ENCODE measurements at places on chromosomes 1 and 21.
A peak's percentile ranks its signal among the peaks of the same experiment; 100 is the strongest.

- DNase-seq = no peak
Measured at GRCh38 chr1:205610036-205610435, 21.8 kb downstream of the ELK4 start.

DNA sequence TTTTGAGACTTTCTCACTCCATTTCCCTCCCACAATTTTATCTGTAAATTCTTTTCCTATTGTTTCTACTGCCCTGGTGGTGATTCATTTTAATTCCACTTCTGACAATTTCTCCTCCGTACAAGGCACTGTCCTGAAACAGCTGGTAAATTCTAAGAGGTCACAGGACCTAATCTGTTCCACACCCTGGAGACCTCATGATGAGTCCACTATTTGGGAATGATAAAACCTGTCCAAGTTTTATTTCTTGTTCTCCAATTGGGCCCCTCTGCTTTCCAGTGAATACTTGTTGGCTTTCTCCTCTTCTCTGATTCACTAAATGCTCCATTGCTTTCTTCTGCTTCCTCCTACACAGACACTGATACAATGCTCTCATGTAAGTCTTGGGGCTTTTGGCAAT is 343.1 kb upstream of the DUSP10 start:
- DNase-seq = no peak

- no peak for DNase-seq
Measured at GRCh38 chr1:145916745-145917144, 1.8 kb downstream of the PEX11B start.

GRCh38 chr1:86823386-86823785 is 90.5 kb downstream of the SELENOF start:
- no peak for DNase-seq

DNA sequence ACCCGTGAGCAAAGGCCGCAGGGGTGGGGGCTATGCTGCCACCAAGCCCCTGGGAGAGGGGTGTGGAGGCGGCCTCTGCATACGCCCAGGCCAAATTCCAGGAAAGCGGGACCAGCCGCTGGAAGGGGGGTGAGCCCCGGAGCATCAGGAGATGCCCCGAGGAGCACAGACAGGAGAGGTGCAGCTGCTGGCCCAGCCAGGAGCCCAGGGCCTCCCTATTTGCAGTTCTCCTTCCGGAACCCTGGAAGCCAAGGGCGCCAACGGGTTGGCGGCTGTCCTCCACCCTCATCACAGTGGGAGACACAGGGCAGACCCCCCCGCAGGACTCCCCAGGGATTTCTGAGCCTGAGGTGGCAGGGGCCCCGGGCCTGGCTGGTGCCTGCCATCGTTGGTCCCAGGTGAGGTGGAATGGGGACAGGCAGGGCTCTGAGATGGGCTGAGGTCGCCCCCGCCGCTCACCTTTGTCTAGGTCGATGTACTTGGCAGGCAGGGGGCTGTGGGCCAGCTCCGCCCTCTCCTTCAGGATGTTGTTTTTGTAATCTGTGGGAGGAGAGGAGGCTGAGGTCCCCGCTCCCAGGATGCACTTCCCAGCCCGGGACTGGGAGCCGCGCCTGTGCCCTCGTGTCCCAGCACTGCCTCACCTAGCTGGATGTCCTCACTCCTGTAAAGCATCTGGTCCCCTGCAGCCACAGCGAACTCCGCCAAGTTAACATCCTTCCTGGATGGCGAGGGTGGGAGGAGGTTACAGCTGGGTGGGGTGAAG is 4.4 kb upstream of the DVL1 start:
- DNase-seq = no peak

DNA sequence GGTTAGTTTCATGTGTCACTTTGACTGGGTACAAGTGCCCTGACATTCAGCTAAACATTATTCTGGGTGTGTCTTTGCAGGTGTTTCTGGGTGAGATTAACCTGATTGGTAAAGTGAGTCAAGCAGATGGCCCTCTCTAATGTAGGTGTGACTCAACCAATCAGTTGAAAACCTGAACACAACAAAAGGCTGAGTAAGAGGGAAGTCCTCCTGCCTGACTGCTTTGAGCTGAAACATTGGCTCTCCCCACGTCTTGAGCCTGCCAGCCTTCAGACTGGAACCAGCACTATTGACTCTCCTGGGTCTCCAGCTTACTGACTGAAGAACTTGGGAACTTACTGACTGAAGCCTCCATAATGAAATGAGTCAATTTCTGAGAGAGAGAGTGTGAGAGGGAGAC is 70.0 kb upstream of the C21orf91 start:
- DNase-seq = no peak

GRCh38 chr1:81358151-81358550 is 442.6 kb upstream of the ADGRL2 start:
- no peak for DNase-seq

DNA sequence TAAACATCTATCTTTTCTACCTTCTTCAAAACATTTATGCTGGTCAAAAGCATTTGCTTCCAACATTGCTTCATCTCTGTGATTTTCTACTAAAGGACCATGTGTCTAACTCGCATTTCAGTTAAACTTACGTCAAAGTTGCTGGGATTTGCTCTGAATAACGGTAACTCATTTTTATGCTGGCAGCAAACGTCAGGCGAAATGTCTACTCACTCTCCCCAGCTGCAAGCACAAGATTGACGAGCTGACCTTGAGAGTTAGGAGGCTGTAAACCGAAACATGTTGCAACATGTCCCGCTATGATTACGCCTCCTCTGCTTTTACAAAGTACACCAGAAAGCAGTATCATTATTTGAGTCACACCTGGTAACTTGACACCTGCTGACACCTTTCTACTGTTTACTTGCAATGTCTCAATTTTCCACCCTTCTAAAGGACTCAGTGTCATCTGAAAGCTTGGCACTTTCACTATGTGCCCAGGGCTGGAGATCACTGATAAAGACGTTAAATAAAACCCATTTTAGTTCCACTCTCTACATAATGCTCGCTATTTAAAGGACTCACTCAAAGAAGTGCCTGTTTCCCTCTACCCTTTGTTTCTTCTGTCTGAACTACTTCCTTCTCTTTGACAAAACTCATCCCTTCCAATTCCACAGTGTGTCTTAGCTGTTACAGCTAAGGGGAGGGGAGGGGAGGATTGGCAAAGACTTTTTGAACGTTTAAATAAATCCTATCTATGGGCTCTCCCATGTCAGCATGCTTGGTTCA is 111.9 kb downstream of the PTPN14 start:
- DNase-seq = peak; percentile 36

- DNase-seq = no peak
Measured at GRCh38 chr1:35555212-35555584, 2.0 kb downstream of the KIAA0319L start.

DNA sequence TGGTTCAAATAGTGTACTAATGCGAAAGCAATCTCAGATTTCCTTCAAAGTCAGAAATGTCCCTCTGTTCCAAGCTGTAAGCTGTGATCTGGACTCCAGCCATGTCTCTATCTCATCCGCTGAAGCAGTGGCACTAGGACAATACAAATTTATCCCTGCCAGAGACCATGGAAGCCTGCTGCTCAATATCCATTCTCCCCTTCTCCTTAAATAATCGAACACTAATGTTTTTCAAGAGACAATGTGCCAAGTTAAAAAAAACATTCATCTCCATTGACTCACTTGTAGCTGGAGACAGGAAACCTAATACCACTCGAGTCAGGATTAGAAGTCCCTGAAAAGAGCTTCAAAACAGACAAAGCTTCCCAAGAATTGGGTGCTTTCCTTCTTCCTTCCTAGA is 38.5 kb upstream of the PGBD5 start:
- no peak for DNase-seq

GRCh38 chr1:183270541-183271141 is 84.6 kb downstream of the LAMC2 start:
- DNase-seq = no peak

DNA sequence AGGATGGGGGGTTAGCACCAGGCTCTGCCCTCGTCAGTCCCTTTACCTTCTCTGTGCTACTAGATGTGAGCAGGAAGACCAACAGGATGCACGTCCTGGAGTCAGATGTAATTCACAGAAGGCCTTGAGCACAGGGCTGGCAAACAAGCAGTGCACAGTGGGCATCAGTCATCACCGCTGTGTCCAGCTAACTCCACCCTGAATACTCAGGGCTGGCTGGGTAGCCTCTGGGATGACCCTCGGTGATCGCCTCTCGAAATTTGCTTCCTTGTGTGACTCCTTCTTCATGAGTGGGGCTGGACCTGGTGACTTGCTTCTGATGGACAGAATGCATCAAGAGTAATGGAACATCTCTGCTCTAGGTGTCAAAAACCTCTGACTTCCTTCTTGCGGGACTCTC is 92.2 kb upstream of the TMPRSS2 start:
- no peak for DNase-seq

GRCh38 chr1:33074193-33074945 is 6.6 kb upstream of the AZIN2 start:
- DNase-seq = no peak

DNA sequence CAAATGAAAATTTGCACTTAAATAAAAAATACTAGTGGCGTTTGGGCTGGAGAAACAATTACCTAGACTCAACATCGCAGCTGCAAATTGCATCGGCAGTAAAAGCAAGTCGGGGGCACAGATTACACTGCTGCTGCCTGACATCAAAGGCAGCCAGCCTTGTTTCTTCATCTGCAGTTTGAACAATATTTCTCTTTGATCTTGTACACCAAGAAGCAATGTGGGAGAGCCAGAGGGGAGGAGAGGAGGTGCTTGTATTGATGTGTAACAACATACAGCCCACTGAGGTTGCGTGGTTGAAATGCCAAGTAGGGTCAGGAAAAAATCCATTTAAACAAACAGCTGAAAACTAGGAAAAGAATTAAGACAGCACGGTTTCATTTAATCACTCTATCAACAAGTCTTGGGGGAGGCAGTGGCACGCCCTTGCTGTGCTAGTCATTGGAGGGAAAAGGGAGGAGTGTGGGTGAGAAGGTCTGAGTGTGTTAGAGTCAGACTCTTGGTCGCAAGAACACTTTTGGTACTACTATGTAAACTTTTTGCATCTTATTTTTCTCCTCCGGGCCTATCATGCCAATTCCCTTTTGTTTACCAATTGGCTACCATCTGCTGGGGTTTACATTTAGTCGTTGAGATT is 456.5 kb downstream of the OMA1 start:
- no peak for DNase-seq

GRCh38 chr1:227357171-227357926 is 39.1 kb upstream of the CDC42BPA start:
- DNase-seq = no peak

GRCh38 chr1:93438716-93439115 is 9.2 kb upstream of the FNBP1L start:
- DNase-seq = no peak

- no peak for DNase-seq
Measured at GRCh38 chr21:29320031-29320430, 21.3 kb downstream of the BACH1 start.

DNA sequence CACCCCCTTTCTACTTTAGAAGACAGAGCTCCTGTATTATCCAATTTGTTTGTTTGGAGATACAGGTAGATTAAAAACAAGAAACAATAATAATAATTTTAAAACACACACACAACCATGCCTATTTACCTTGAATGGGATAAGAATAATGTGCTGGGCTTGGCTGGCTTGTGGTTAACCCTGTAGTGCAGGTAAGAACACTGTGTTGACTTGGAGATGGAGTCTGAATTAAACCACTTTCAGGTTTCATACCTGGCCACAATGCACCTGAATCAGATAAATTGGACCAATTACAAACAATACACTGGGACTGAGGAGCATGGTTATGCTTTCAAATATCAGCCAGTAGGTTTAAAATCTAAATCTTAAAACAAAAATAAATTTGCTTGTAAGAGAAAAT is 60.8 kb downstream of the EYA3 start:
- DNase-seq = no peak

DNA sequence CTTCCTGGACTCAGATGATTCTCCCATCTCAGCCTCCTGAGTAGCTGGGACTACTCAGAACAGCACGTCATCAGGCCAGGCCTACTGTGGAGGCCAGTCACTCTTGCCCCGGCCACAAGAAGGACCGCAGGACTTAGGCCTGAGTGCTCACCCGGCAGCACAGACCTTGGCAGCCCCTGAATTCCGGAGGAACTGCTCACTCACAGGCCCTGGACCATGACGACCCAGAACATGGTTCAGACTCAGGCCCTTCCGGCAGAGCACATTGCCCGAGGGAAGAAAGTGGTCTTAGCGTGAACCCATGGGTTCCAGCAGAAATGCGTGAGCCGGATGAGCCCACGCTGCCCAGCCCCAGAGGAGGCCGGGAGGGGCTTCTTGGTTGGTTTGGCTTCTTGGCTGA is 177.3 kb upstream of the TMEM51 start:
- no peak for DNase-seq

- DNase-seq = no peak
Measured at GRCh38 chr1:9594471-9595155, 5.9 kb downstream of the TMEM201 start.

DNA sequence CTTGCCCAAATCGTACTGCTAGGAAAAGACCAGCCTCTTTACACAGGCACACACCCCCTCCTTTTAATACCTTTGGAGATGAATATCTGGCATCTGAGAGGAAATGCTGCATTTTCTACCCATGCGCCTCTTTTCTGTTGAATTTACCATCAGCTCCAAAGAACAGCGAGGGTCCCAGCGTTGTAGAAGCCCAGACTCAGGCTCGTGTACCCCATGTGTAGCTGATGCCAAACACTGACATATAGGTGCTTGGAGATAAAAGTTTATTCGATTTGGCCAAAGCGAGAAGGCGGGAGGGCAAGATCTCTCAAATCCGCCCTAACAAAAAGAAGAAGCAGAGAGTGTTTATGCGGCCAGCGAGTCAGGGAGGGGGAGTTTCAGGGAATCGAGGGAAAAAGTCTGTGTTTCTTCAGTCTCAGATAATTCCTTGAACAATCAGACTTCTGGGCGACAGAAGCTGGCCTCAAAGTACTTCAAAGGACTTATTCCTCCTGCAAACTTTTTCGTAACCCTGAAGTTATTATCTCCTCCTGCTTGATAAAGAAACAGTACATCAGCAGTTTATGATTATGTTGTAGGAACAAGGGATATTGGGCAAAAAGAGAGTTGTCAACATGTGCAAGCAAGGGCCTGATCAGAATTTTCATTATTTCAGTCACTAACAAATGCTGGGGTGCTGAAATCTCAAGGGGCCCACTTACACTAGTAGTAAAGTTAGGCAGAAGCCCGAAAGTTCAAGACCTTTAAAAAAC is 642 bp upstream of the CREG1 start:
- DNase-seq = no peak
